Amygdala (tissue), 56 donors: ENCODE measurements at places on chromosomes 2 and 18.

DNA sequence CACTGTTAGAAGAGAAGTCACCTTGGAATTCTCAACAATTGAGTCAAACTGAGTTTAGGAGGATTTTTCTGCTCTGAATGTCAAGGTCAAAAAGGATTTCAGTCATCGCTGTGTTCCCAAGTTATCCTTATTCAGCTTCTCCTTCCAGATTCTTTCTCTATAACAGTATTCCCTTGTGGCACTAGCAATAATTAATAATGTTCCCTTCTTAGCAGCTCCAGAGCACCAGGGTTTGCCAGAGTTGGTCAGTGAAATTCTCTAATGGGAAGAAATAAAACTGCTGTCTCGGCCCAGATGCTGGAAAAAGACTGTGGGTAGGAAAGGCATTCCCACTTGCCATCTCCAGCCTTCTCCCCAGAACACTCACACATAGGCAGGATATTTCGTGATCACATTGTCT is 836.0 kb upstream of the PIK3C3 start:
- no peak for DNase-seq

DNA sequence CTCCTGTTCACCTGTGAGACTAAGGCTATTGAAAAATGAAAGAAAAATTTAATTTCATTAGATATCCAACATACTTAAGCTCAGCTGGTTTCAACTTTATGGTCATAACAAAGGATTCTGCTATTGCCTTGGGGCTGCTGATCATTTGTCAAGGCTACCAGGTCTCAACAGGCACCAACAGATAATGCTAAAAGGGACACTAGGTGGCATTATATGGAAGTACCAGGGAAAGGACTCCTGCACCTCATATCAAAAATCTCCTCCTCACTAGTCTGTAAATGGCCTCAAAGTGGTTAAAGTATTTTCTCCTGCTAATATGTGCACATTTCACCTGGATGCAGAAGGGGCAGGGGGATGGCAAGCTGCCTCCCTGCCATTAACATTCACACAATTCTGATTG is 167.9 kb upstream of the REG3A start:
- no peak for DNase-seq

DNA sequence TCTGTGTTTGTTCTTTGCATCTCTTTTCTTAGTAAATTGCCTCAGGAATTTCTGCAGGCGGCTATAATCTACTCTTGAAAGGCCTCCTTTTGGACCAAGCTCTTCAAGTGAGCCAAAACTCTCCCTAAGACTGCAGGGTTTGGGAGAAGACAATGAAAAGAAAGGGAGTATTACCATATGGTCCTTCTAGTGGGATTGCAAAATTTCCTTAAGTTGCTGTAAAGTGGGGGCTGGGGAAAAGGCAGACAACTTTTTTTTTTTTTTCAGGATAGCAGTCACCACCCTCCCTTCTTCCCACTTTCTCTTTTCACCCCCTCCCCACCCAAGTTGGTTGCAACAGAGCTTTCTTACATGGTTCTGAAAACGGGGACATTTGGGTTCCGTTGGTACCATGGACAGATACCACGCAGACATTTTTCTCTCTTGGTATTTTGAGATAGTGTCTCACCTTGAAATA is 183.7 kb downstream of the FHOD3 start:
- DNase-seq, result no peak

- no peak for DNase-seq
These were observed 136.1 kb downstream of the ICOS start for GRCh38 chr2:204072443-204073324.

GRCh38 chr18:32767400-32767799 is 5.4 kb downstream of the KLHL14 start:
- DNase-seq, result no peak

DNA sequence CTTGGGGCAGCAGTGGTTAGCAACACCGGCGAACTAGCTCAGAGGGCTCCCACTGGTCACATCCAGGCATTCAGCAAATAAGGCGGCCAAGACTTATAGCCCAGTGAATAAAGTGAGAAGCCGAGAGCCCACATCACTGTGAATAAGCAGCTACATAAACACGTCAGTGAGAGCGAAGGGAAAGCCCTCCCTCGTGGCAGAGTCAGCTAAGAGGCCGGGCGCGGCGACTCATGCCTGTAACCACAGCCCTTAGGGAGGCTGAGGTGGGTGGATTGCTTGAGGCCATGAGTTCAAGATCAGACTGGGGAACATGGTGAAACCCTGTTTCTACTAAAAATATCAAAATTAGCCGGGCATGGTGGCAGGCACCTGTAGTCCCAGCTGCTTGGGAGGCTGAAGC is 5.2 kb downstream of the D2HGDH start:
- DNase-seq, result no peak

DNA sequence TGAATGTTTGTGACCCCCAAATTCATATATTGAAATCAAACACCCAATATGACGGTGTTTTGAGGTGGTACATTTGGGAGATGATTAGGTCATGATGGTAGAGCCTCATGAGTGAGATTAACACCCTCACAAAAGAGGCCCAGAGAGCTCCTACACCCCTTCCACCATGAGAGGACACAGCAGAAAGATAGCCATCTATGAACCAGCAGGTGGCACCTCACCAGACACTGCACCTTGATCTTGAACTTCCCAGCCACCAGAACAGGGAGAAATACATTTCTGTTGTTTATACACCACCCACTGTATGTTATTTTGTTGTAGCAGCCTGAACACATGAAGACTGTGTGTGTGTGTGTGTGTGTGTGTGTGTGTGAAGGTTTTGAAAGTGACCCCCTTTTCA is 58.1 kb downstream of the ST3GAL5 start:
- no peak for DNase-seq

DNA sequence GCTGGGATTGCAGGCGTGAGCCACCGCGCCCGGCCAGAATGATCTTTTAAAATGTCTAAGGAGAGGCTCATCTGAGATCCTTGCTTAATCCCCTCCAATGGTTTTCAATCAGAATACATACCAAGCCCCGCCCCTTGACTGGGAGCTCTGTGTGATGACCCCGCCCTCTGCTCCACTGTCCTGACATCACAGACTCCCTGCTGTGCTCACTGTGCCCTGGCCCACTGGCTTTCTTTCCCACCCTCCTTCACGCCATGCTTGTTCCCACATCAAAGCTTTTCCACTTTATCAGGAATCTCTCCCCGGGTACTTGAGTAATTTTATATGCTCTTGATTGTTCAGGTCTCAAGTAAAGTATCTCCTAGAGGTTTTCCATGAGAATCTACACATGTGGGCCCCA is 762.3 kb upstream of the ID2 start:
- DNase-seq, result no peak
